ENCODE measurements at places on chromosomes 1 and 21.
A peak's percentile ranks its signal among the peaks of the same experiment; 100 is the strongest.

- no peak for DNase-seq
Observed at GRCh38 chr1:156217871-156218270, 5.1 kb downstream of the PMF1 start.

- no peak for DNase-seq
Observed at GRCh38 chr1:60262701-60263100, 189.1 kb upstream of the C1orf87 start.

- DNase-seq = no peak
Observed at GRCh38 chr1:97929874-97930851, 9.3 kb upstream of the DPYD start.

GRCh38 chr1:7356079-7356478, 415.0 kb upstream of the VAMP3 start:
- DNase-seq = no peak

DNA sequence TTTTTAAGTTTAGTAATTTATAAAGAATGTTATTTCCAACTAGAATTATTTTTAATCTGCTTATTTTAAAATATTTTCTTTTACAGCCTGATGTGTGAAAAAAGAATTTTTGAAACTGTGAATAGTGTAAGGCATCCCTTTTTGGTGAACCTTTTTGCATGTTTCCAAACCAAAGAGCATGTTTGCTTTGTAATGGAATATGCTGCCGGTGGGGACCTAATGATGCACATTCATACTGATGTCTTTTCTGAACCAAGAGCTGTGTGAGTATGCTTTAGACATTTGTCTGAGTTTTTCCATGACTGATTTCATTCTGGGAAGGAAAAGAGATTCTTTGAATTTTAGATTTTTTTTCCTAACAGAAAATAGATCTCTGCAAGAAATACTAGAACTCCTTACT, 77.9 kb downstream of the GTF2B start:
- DNase-seq = no peak

- DNase-seq = no peak
Observed at GRCh38 chr1:241115784-241116183, 241.2 kb downstream of the RGS7 start.

DNA sequence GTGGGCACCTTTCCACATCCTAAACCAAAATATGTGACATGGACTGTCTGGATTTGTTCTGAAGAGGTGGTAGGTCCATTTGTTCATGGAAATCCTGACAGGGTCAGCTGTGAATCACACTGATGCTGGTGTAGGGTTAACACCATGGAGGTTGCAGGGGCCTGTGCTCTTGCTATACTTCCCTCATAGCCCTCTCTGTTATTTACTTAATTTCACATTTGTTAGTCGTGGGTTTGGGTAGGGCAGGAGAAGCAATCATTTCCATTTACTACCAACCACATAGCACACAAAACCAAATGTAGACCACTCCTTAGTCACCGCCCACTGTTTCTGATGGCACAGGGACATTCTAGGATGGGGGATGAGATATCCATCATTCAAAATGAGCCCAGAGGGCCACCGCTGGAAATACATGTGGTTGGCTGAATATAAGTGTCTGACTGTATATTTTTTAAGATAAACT, 61.8 kb upstream of the POU2F1 start:
- no peak for DNase-seq

GRCh38 chr1:27912429-27912828, 22.4 kb upstream of the SMPDL3B start:
- DNase-seq = no peak

- DNase-seq = no peak
Observed at GRCh38 chr21:41441546-41441945, 15.5 kb downstream of the MX1 start.

- no peak for DNase-seq
Observed at GRCh38 chr21:25506261-25506660, 101.0 kb downstream of the MRPL39 start.

DNA sequence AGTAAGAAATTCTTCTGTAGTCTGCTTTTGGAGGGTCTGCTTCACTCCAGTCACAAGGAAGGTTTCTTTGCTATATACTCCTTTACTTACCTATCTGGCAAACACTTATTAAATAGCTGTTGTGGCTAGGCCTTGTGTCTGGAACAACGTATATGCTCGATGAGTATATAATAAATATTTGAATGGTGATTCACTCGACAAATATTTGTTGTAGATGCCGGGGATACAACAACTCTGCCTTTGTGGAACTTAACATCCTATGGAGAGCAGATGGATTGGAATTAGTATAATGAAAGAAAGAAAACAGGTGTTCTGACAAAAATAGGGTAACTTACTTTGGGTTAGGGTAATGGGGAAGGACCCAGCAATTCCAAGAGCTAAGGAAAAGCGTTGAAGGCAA, 31.1 kb downstream of the KPNA6 start:
- DNase-seq = no peak

- no peak for DNase-seq
Observed at GRCh38 chr1:227257964-227258363, 60.3 kb downstream of the CDC42BPA start.

GRCh38 chr1:38586993-38587646, 272.5 kb downstream of the RRAGC start:
- DNase-seq = peak; percentile 11

- no peak for DNase-seq
Observed at GRCh38 chr1:154706851-154707250, 98.9 kb upstream of the ADAR start.

- DNase-seq = no peak
Observed at GRCh38 chr1:9375912-9376311, 83.2 kb downstream of the SPSB1 start.

GRCh38 chr1:63677497-63677896, 84.3 kb downstream of the PGM1 start:
- no peak for DNase-seq

- no peak for DNase-seq
Observed at GRCh38 chr1:195876792-195877191, 731.4 kb downstream of the KCNT2 start.

GRCh38 chr21:27190601-27191000, 223.7 kb upstream of the ADAMTS5 start:
- DNase-seq = no peak

DNA sequence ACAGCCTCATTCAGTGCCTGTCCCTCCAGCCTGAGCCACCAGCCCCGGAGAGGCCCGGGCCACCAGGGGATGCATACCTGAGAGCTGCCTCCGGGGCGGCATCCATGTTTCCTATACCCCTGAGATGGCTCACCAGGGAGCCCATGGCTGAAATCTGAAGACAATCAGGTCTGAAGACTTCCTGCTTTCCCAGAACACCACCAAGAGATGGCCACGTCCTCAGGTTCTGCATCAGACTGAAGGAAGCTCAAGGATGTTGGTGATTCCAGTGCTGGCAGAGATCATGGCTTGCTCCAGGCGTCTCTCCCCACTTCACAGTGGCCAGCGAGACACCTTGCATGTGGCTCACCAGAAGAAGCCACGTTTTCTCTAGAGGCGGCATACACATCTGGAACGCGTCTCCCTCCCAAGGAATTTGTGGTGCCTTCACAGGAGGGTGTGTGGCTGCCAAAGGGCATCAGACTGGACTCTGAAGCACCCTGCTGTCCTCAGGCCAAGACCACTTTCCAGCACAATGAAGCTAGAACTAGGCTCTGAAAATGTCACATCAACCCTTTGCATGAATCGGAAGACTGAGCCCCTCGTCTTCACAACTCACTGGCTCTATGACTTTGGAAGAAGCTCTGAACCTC, 170.7 kb upstream of the IRF2BP2 start:
- DNase-seq = no peak

DNA sequence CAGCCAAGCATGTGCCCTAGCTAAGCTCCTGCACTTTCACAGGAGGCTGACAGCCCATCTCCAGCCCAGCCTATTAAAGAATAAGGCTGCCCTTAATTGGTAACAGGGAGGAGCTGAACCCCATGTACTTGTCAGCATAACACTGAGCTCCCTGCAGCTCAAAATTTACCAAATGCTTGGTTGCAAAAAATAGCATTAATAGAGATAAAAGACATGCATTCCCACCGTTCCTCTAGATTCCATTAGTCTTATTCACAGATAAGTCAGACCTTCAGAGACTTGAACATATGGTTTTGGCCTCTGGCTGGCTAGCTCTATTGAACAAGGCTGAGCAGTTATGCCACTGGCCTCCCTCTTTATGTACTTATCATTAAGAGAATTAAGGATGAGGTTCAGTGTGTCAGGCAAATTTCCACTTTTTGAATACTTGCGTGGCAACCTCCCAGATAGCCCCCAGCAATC, 29.2 kb downstream of the OLFML3 start:
- DNase-seq = no peak

DNA sequence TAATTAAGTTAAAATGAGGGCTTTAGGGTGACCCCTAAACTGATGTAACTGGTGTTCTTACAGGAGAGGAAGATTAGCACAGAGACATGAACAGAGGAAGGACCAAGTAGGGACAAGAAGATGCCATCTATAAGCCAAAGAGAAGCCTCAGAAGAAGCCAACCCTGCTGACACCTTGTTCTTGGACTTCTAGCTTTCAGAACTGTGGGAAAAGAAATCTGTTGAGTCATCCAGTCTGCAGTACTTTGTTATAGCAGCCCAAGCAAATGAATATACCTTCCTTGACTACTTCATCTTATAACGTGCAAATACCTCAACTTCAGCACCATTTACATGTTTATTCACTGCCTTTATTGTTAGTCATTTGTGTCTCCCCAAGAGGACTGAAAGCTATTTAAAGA, 3.4 kb downstream of the ZBTB21 start:
- DNase-seq = no peak

- no peak for DNase-seq
Observed at GRCh38 chr1:232285138-232285537, 344.8 kb downstream of the SIPA1L2 start.

Data from stimulated activated CD4-positive, alpha-beta T cell treated with anti-CD3 and anti-CD28 coated beads, Interleukin-1b, Interleukin-23, amount 100 ng/mL, for 1 hour (primary cell).